ENCODE measurements at places on chromosomes 7 and 10. TPM values are rescaled to one million over a fixed set of nuclear protein-coding genes. Genes with fewer than 3 reads are reported as not detected.
A peak's percentile ranks its signal among the peaks of the same experiment; 100 is the strongest.

- peaks cover 3% of the 10 kb centered on the region for H3K4me1 ChIP-seq
- no peaks in the 10 kb centered on the region for H3K36me3 ChIP-seq
- peaks cover 21% of the 10 kb centered on the region for H3K27me3 ChIP-seq
Observed at GRCh38 chr10:60731134-60731885, 47.0 kb upstream of the CDK1 start.

GRCh38 chr10:95467162-95467599, 94.0 kb downstream of the SORBS1 start:
- no peak overlapping the region for H3K4me3 ChIP-seq
- peak overlapping the region; percentile 19 for H3K27ac ChIP-seq
- no peaks in the 10 kb centered on the region for H3K36me3 ChIP-seq

XPNPEP1 gene
- 45.2 TPM for total RNA-seq

EIF4H gene
- total RNA-seq: 218 TPM

- no peaks in the 10 kb centered on the region for H3K27me3 ChIP-seq
- no peak overlapping the region for H3K4me3 ChIP-seq
- H3K36me3 ChIP-seq: peaks cover 33% of the 10 kb centered on the region
- H3K4me1 ChIP-seq: no peaks in the 10 kb centered on the region
- no peak for DNase-seq
- H3K27ac ChIP-seq: no peak overlapping the region
Observed at GRCh38 chr10:68516766-68517165, 10.6 kb downstream of the SLC25A16 start.

SPDYE8 gene
- not detected for total RNA-seq

- no peaks in the 10 kb centered on the region for H3K27me3 ChIP-seq
- no peak overlapping the region for H3K4me3 ChIP-seq
- H3K36me3 ChIP-seq: peaks cover 38% of the 10 kb centered on the region
Observed at GRCh38 chr7:128094686-128095085, 63.4 kb upstream of the LRRC4 start.

DNA sequence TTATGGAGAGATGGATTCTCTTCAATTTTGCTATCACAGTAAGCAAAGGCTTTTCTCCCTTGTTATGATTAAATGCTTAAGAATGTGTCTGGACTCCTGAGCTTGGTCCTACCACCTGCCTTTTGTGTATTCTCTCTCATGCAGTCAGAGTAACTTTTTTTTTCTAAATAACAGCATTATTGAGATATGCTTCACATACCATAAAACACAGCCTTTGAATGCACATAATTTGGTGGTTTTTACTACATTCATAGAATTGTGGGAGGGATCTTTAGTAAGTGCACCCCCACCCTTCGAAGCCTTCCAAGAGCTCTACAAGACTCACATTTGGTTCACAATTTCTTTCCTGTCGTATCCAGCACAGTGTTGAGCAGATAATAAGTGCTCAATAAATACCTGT, 175.5 kb downstream of the ADAM12 start:
- no peaks in the 10 kb centered on the region for H3K36me3 ChIP-seq
- DNase-seq: no peak
- H3K27me3 ChIP-seq: no peaks in the 10 kb centered on the region
- no peak overlapping the region for H3K27ac ChIP-seq
- H3K4me3 ChIP-seq: no peak overlapping the region
- no peaks in the 10 kb centered on the region for H3K4me1 ChIP-seq

ARHGEF35 gene
- 11.5 TPM for total RNA-seq

DNA sequence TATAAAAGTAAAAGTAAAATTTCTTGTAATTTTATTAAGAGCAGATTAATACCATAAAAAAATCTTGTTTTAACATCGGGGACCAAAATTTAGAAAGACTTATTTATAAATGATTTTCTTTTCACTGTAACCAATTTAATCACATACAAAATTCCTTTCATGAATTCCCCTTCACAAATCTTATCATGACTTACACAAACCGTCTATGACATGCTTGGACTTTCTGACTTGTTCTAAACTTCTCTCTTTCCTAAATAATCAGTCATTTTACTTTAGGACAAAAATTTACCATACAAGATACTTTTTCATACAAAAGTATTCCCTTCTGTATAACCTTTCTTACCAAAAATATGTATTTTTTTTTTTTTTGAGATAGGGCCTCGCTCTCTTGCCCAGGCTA, 9.3 kb downstream of the CROT start:
- no peak overlapping the region for H3K27ac ChIP-seq
- H3K4me3 ChIP-seq: no peak overlapping the region
- H3K4me1 ChIP-seq: no peaks in the 10 kb centered on the region
- DNase-seq: no peak
- H3K27me3 ChIP-seq: no peaks in the 10 kb centered on the region

DNA sequence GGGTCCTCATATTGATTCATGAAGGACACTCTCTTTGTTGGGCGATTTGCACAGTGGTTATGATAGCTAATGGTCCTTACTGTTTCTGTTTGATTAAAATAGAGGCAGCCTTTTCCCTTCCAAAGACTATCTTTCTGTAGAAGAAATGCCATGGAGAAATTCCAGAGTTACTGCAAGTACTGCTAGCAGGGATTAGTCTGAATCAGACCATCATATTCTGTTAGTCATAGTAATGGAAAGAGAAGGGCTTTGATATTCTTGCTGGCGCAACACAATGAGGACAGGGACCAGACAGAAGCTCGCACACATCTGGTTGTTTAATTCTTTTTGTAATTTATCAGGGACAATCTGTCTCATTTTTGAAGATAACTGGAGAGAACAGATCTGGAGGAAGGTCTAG, 304.5 kb upstream of the FZD8 start:
- H3K27ac ChIP-seq: no peak overlapping the region
- no peaks in the 10 kb centered on the region for H3K4me1 ChIP-seq
- H3K4me3 ChIP-seq: no peak overlapping the region

GRCh38 chr7:27186668-27187474, 1.8 kb upstream of the HOXA11 start:
- H3K36me3 ChIP-seq: no peaks in the 10 kb centered on the region
- peaks cover 100% of the 10 kb centered on the region for H3K27me3 ChIP-seq
- H3K27ac ChIP-seq: no peak overlapping the region
- peaks cover 41% of the 10 kb centered on the region for H3K4me1 ChIP-seq
- H3K4me3 ChIP-seq: no peak overlapping the region

CPED1 gene
- 39.2 TPM for total RNA-seq

- no peak overlapping the region for H3K4me3 ChIP-seq
- DNase-seq: no peak
- H3K36me3 ChIP-seq: no peaks in the 10 kb centered on the region
- no peaks in the 10 kb centered on the region for H3K4me1 ChIP-seq
- H3K27me3 ChIP-seq: no peaks in the 10 kb centered on the region
Observed at GRCh38 chr7:32058002-32058401, 12.2 kb downstream of the PDE1C start.

GRCh38 chr7:50957855-50958254, 175.2 kb upstream of the GRB10 start:
- H3K27ac ChIP-seq: no peak overlapping the region
- no peaks in the 10 kb centered on the region for H3K27me3 ChIP-seq
- no peak for DNase-seq
- no peak overlapping the region for H3K4me3 ChIP-seq

- DNase-seq: no peak
- H3K4me1 ChIP-seq: peaks cover 8% of the 10 kb centered on the region
- no peaks in the 10 kb centered on the region for H3K27me3 ChIP-seq
- no peak overlapping the region for H3K4me3 ChIP-seq
Observed at GRCh38 chr10:71854031-71854430, 3.0 kb upstream of the PSAP start.

DNA sequence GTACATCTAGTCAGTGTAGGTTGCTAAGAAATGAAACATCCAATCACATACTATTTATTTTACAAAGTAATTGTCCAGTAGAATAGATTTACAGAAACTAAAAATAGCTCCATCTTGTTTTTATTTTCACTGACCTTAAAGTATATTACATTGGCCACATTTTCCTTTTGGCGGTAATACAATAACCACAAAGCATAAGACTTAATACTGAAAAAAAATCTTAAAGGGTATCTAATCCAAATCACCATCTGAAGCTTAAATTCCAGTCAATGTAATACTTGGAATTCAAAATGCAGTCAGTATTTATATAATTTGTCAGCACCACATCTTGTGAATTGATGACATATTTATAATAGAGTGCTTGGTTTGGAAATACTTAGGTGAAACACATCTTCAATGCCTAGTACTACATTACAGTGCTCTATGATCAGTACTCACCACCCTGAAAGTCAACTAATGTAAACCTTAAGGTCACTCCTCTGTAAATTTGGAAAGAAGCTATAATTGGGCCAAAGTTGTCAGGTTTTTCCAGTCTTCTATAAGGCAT, 8.9 kb downstream of the ANKMY2 start:
- H3K27ac ChIP-seq: no peak overlapping the region
- no peak overlapping the region for H3K4me3 ChIP-seq
- peaks cover 8% of the 10 kb centered on the region for H3K4me1 ChIP-seq
- no peak for DNase-seq

DNA sequence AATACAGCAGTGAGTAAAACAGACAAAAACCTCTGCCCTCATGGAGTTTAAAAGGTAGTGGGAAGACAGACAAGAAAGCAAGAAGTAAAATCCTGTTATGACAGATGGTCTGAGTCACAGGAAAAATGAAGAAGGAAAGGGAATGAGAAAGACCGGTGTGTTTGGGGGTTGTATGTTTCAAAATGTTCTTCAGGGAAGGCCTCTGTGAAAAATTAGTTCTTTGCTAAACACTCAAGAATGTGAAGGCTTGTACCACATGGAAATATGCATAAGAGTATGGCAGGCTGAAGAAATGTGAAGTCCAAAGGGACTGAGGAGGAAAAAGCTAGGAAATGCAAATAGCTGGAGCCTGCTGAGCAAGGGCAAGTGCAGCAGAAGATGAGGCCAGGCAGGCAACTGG, 315.9 kb upstream of the SEMA3A start:
- H3K27ac ChIP-seq: no peak overlapping the region
- no peak for DNase-seq
- no peak overlapping the region for H3K4me3 ChIP-seq
- H3K27me3 ChIP-seq: no peaks in the 10 kb centered on the region
- no peaks in the 10 kb centered on the region for H3K36me3 ChIP-seq
- H3K4me1 ChIP-seq: no peaks in the 10 kb centered on the region

DNA sequence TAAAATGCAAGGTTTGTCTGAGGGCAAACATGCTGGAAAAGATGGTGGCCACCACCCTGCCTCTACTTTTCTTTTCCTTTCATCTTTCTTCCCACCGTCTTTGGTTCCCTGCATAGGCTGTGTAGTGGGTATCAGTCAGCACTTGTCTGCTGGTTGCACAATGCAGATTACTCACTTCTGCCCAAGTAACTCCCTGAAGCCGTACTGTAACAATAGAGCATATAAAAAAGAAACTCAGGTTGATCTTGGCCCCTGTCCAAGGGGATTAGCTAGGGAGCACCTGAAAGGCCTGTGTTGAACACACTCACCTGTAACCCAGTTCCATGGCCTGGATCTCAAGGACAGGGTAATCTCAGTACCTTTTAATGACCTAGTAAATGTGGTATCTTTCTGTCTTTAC, 533.0 kb upstream of the GALNT17 start:
- DNase-seq: no peak
- no peak overlapping the region for H3K4me3 ChIP-seq
- H3K36me3 ChIP-seq: no peaks in the 10 kb centered on the region
- peaks cover 10% of the 10 kb centered on the region for H3K27me3 ChIP-seq
- H3K27ac ChIP-seq: no peak overlapping the region

- H3K27ac ChIP-seq: peak overlapping the region; percentile 69
- H3K36me3 ChIP-seq: no peaks in the 10 kb centered on the region
- H3K4me3 ChIP-seq: no peak overlapping the region
Observed at GRCh38 chr7:55132890-55133551, 114.2 kb downstream of the EGFR start.

DNA sequence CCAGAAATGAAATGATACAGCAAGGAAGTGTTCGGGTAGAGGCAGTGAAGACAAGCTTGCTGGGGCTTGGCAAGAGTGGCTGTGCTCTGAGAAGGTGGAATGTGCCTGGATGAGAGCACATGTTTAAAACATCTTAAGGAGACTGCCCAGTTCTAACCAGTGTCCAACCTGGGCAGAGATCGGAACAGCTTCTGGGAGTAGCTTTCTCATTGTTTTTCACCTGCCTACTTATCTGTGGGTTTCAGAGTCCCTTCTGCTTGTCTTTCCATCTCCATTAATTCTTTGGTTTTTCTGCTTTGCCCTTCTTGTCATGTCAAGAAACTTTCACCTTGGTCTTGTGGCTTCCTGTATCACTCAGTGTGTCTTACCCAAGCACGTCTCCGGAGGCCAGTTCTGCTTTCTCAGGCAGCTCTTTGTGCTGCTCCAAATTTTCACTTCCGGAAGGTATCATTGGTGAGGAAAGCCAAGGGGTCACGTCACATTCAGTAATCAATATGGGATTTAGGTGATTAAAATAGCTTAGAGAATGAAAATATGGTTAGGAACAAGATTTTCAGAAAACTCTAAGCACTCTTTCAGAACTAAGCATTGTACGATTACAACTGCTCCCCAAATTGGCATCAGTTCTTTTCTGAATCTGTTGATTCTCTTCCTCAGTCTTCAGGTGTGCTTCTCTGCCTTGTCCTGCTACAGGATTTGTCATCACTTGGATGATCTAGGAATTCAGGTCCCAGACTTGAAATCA, 5.5 kb upstream of the LAMB4 start:
- H3K4me1 ChIP-seq: no peaks in the 10 kb centered on the region
- no peak overlapping the region for H3K27ac ChIP-seq
- no peak overlapping the region for H3K4me3 ChIP-seq
- H3K27me3 ChIP-seq: no peaks in the 10 kb centered on the region
- no peak for DNase-seq

FKBP6 gene
- not detected for total RNA-seq

DNA sequence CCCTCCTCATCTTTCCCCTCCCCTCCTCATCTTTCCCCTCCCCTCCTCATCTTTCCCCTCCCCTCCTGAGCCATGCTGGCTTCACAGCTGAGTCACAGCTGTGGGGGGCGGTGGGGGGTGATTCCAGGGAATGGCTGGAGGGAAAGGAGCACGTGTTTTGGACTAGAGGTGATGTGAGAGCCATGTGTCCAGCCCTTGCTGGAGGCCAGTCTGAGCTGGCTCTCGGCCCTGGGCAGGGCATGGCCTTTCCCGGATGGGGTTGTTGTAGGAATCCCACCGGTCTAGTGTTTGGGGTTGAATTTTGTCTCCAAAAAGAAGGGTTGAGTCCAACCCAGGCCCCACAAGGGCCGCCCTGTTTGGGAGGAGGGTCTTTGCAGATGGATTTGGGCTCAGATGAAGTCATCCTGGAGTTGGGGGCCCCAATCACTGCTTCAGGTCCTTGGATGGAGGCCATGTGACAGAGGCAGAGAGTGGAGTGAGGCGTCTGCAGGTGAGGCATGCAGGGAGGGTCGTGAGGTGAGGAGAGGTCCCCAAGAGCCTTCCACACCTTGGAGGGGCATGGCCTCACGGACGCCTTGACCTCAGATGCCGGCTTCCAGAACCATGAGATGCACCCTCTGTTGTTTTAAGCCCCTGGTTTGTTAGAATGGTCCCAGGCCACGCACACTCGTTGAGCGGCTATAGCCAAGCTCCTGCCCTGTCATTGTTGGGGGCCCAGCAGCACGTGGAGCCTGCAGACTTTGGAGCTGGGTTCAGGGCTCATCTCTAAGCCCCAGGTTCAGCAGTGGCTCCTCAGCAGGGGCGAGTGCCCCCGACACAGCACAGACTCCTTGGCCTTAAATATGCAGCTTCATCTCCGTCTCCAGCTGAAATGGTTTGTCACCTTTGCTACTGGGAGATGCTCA, 101.6 kb downstream of the DNAJB6 start:
- no peak overlapping the region for H3K4me3 ChIP-seq
- DNase-seq: peak; percentile 39
- no peaks in the 10 kb centered on the region for H3K36me3 ChIP-seq
- H3K4me1 ChIP-seq: no peaks in the 10 kb centered on the region
- no peak overlapping the region for H3K27ac ChIP-seq
- no peaks in the 10 kb centered on the region for H3K27me3 ChIP-seq

RET gene
- total RNA-seq: 1.0 TPM

FAM25C gene
- not detected for total RNA-seq

- H3K36me3 ChIP-seq: no peaks in the 10 kb centered on the region
- peaks cover 57% of the 10 kb centered on the region for H3K4me1 ChIP-seq
- H3K27me3 ChIP-seq: no peaks in the 10 kb centered on the region
- H3K27ac ChIP-seq: peak overlapping the region; percentile 94
- no peak for DNase-seq
- H3K4me3 ChIP-seq: no peak overlapping the region
Observed at GRCh38 chr10:132417957-132418441, 21.0 kb downstream of the PWWP2B start.
